Hematopoietic multipotent progenitor cell treated with erythropoietin and hydrocortisone succinate and interleukin-3 and kit ligand, for 6 days (in vitro differentiated cells): ENCODE measurements at places on chromosomes 2 and 18.
A peak's percentile ranks its signal among the peaks of the same experiment; 100 is the strongest.

- peak; percentile 19 for DNase-seq
Observed at GRCh38 chr2:138531913-138532312, 30.3 kb downstream of the SPOPL start.

GRCh38 chr2:229273723-229274338 lies 2.7 kb upstream of the PID1 start:
- peak; percentile 54 for DNase-seq

- DNase-seq = peak; percentile 53
Observed at GRCh38 chr2:195352581-195352980, 304.4 kb upstream of the SLC39A10 start.

- peak; percentile 35 for DNase-seq
Observed at GRCh38 chr18:62802523-62802922, 87.2 kb downstream of the PHLPP1 start.

DNA sequence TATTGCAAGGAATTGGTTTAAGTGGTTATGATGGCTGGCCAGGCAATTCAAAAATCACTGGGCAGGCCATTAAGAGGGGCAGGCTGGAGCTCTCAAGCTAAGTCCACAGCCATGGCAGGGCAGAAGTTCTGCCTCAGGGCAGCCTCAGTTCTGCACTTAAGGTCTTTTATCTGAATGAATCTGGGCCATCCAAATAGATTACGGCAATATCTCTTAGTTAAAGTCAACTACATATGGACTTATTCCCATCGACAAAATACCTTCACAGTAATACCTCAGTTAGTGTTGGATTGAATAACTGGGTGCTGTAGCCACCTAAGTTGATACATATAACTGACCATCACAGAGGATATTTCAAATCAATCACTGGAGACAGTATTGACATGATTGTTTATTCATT lies 904.8 kb downstream of the MBD2 start:
- DNase-seq = no peak

- no peak for DNase-seq
Observed at GRCh38 chr2:58629545-58630119, 388.5 kb upstream of the FANCL start.

DNA sequence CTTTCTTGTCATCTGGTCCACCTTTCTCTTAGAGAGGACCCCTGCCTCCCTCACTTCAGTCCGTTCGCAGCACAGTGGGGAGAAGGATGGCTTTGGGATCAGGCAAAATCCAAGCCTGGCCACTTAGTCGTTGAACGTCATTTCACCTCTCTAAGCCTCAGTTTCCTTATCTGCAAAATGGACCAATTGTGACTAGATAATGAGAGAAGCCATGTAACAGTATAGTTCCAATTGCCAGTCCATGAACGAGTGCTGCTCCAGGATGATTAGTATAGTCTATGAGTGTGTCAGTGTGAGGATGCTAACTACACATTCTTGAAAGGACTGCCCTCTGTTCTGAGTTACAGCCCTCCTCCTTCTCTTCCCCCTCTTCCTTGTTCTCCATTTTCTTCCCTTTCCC lies 1.1 kb downstream of the INHA start:
- DNase-seq = no peak

GRCh38 chr2:36300697-36301096 lies 54.9 kb upstream of the CRIM1 start:
- DNase-seq = no peak

DNA sequence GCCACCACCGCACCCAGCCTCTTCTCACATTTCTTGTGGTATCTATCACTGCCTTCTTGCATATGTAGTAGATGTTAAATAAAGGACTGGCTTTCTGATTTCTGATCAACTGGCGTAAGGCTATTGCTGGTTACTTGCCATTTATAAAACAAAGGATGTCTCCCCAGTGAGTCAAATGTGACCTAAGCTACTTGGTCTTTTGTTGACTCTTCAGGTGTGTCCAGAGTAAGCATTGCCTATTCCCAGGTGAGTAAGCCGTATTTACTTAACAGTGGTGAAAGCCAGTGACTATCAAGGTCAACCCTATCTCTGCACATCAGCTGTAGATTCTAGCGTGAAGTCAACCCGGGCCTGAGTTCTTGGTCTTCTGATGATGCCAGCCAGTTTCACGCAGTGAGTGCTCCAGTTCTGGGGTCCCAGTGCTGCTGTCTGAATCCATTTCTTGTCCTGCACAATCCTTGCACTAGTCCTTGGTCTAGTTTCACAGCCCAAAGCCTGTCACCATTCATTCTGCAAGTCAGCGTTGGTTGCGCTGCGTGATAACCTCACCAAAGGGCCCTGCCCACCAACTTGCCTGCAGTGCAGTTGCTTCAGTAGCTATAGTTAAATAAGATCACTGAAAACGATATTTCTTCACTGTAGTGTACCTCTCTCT lies 120.2 kb downstream of the GBX2 start:
- DNase-seq = no peak

DNA sequence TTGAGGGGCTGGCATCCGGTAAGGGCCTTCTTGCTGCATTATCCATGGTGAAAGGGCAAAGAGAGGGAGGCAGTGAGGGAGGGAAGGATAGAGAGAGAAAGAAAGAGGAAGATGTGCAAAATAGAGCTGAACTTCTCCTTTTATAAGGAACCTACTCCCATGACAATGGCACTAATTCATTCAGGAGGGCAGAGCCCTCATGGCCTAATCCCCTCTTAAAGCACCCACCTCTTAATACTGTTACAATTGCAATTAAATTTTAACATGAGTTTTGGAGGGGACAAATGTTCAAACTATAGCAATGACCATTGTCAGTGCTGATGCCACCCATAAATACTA lies 60.2 kb downstream of the CXCR4 start:
- peak; percentile 23 for DNase-seq

DNA sequence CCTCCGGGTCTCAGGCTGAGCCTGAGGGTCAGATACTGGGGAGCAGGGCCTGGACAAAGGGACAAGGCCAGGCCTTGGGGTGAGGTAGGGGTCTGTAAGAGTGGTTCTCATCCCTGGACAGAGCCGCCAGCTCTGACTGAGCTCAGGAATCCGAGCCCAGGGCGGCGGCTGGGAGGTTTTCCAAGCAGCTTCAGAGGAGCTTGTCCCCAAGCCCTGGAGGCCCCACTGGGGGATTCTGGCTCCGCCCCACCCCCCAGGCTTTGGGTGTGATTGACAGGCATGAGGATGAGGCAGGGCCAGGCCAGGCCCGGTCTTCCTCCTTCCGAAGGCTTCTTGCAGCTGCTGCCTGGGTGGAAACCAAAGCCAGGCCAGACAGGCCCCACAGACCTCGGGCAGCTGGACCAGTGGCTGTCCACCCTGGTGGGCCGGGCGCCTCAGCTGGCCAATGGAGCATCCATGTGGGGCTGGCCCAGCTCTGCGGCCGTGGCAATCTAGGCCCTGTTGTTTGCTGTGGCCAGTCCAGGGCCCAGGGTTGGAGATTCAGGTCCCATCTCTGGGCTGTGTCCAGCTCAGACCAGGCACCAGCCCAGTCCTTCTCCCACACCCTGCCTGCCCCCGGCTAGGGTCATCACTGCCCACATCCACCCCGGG lies 23.1 kb upstream of the GPC1 start:
- DNase-seq = no peak

DNA sequence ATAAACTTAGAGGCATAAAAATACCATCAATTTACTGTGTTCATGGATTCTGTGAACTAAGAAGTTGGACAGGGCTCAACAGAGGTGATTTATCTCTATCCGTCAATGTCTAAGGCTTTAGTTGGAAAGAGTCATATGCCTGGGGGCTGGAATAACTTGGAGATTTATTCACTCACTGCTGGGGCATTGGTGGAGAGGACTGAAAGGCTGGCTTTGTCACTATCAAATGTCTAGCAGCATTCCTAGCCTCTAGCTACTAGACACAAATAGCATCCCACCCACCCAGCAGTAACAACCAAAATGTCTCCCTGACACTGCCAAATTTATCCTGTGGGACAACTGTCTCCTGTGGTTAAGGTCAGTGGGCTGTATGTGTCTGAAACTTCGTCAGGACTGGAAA lies 71.0 kb downstream of the EVA1A start:
- DNase-seq = no peak
